ENCODE measurements at places on chromosomes 1 and 21.

GRCh38 chr1:201499795-201500669 lies 6.9 kb downstream of the CSRP1 start:
- DNase-seq: peak; percentile 63

DNA sequence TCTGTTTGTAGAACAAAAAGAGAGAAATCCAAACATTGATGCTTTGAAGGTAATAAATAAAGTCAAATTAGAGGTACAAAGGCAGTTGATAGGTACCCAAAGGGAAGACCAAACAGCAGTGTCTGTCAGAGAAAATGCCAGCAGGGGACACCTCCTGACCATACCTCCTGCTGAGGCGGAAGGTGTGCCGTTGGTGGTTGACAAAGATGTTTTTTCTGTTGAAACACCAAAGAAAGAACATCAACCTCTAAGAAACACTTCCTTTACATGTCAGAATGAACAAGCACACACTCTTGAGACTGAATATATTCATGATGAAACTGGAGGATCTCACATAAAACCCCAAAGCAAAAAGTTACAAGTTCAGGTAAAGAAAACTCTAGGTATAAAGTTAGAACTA lies 128.3 kb downstream of the MACF1 start:
- no peak for DNase-seq

GRCh38 chr1:43285269-43285990 lies at the start of gene C1orf210:
Gene C1orf210, minus strand, starts transcription at chr1:43285581. Its CDS starts 2,311 bp downstream, at chr1:43283270.
- no peak for DNase-seq

DNA sequence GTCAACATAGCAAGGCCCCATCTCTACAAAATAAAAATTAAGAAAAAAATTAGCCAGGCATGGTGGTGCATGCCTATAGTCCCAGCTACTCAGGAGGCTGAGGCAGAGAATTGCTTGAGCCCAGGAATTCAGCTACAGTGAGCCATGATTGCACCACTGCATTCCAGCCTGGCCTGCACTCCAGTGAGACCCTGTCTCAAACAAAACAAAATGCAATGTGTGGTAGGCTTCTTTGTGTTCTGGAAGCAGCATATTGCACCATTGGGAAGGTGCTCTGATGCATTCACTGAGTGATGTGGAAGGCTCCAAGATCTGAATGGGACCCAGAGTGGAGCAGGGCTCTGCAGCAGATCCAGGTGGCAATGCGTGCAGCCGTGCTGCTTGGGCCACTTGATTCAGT lies 99.6 kb upstream of the COG2 start:
- DNase-seq: peak; percentile 10

GRCh38 chr1:57518496-57518895 lies 94.6 kb upstream of the DAB1 start:
- no peak for DNase-seq

DNA sequence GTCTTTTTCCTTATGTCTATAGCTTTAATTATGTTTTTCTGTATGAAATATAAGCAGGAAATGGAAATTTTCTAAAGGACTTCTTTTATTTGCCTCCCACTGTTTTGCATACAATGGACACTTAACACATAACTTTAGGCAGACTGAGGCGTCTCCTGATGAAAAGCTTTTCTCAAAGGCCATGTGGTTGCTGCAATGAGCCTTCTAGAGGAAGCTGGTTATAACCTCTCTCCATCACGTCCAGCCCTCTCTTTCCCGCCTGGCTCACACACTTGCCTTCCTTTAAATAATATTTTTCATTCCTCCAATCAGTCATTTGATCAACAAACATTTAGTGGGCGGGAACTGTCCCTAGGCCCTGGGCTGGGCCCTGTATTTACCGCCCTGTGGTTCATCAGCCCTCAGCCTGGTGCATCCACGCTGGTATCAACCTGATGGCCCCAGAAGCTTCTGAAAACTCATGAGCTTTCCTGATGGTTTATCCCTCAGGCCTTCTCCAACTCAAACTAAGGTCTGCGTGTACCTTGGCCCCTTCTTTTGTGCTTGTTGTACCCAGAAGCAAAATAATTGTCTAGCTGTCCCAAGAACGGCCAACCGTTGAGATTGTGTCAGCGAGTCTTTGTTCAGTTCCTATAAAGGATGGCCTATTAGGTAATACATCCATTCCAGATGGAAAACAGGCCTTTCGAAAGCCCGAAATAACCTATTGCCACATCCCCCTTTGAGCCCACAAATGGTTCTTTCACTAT lies 75.3 kb upstream of the LYST start:
- no peak for DNase-seq

GRCh38 chr1:44673675-44674112 lies 587 bp downstream of the TMEM53 start:
- DNase-seq: no peak

- peak; percentile 14 for DNase-seq
These were observed 8.9 kb upstream of the RALGPS2 start for GRCh38 chr1:178716111-178716510.

DNA sequence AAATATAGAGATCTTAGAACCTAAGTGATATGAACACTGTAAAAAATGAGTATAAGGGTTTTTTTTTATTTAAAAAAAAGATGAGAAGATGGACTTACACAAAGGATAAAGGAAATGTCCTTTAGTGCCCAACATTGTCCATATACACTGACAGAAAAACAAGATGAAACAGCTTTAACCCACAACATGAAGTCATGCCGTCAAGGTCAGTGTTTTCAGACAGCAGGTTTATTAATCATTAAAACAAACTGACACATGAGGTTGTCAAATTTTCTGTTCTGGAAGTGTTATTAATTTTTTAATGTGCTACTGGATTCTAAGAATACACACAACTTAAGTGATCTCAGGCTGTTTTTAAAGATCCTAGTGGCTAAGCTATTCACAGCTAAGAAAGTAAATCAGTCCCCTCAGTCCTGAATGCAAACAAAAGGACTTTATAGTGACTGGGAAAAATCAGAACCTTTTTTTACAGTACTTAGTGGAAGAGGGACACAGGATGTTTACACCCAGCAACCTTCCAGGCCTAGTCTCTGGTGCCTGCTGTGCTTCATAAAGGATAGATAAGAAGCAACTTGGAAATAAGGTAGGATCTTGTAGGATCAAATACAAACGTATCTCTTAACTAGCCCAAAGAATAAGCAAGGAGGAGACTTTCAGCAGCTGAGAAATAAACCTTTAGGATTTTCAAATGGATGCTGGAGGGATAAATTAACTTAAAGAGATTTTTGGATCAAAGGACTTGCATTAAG lies 21.9 kb upstream of the PKN2 start:
- DNase-seq: no peak

- DNase-seq: peak; percentile 48
These were observed 36.2 kb upstream of the ZNF496 start for GRCh38 chr1:247367786-247368422.

DNA sequence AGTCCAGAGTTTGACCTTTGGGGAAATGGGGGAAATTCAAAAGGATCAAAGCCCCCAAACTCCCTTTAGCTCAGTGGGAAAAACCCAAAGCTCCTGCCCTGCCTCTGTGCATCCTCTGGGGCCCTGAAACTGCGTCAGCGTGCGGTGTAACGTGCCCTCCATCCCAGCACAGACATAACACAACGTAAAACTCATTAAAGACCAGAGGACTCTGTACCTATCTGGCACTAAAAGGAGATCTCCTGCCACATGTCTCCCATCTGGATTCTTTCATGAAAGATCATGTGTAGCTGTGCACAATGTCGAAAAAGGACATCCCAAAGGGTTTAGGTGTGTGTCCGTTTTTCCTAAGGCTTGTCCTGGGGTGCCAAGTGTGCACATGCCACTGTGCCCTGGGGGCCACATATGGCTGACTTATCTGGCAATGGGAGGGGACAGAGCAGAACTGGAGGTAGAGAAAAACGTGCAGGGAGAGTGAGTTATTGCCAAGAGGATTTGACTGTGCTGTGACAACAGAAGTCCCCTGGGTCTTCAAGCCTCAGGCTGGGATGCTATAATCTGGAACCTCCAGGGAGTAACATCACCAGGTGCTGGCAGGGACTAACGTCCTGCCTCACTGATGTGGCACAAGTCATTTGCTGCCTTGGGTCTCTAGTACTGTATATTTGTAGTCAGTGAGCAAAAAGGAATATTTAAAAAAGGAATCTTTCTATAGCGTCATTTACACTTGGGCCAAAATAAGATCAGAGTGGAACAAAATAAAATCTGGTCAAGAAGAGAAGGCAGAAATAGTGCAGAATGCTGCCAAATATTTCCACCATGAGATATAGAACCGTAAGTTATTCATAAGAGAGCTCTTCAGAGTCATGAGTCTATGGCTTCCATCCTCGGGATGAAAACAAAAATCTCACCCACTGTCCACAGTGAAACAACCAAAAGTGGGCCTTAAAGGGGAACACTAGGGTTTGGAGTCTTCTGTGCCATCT lies 52.3 kb downstream of the ITPKB start:
- no peak for DNase-seq

DNA sequence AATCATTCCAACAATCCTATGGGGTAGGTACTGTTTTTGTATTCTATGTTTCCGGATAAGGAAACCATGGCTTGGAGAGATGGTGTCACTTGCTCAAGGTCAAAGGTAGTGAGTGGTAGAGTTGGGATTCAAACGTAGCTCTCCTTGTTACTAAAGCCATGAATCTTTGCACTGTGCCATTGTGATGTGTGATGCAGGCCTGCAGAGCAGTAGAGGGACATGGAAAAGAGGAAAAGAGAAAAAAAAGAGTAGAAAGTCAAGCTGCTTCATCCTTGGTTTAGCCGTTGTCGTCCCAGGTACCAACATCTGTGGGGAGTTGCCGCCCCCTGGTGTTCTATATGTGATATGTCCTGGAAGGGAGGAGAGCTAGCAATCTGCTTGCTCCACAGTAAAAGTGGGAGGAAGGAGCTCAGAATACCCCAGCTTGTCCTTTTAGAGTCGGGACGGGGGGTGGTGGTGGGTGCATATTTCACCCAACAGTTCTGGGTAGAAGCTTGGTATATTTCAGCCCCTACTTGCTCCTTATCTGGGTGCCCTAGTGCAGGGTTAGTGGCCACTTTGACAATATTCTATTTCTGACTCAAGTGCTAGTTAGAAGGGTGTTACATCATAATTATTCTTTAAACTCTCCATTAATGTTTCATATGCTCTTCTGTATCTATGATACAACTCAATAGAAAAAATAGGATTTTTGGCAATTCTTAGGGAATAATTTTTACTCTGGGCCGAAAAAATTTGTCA lies 98.4 kb downstream of the EBNA1BP2 start:
- peak; percentile 83 for DNase-seq

DNA sequence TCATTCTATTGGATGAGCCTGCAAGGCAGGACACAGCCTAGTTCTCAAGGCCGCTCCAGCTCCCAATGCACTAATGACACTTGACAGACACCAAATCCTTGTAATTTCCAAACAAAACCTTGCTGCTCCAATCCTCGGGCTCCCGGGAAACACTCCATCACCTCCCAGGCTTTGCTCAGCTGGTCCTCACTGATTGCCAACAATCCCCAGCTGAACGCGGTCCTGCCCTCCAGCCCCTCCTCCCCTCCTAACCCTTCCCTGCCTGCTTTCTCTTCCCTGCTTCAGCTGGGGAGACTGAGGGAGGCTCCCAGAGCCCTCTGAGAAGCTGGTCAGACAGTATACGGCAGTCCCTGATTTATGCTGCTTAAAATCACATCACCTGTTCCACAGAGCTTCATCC lies 114.4 kb upstream of the TNR start:
- DNase-seq: no peak

- DNase-seq: no peak
These were observed 6.2 kb upstream of the DDR2 start for GRCh38 chr1:162626094-162626493.

GRCh38 chr1:15405106-15405850 lies 4.4 kb upstream of the EFHD2 start:
- no peak for DNase-seq

GRCh38 chr1:38258085-38258627 lies 211.6 kb upstream of the POU3F1 start:
- no peak for DNase-seq

- DNase-seq: no peak
These were observed 53.9 kb downstream of the LAMC1 start for GRCh38 chr1:183077097-183077496.

- no peak for DNase-seq
These were observed 46.8 kb downstream of the NPHP4 start for GRCh38 chr1:5945445-5945844.

DNA sequence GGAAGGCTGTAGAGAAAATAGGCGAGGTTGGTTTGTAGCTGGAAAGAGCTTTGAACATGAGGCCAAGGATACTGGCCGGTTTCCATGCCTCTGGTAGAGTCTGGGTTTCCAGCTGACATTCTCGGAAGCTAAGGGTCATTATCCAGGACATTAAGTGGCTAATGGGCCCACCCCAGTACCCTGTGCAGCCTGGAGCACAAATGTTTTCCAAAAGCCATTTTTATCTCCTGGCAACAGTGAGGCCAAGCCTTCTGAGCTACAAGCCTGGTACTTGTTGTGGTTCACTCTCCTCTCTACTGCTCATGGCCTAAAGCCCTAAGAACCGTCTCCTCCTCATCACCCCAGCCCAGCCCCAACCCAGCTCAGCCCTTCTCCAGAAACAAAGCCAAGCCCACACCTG lies 122.9 kb downstream of the DMRTA2 start:
- no peak for DNase-seq

- DNase-seq: peak; percentile 41
These were observed 866 bp upstream of the FNDC5 start for GRCh38 chr1:32871364-32872191.
